ENCODE measurements at places on chromosomes 5 and 9.

DNA sequence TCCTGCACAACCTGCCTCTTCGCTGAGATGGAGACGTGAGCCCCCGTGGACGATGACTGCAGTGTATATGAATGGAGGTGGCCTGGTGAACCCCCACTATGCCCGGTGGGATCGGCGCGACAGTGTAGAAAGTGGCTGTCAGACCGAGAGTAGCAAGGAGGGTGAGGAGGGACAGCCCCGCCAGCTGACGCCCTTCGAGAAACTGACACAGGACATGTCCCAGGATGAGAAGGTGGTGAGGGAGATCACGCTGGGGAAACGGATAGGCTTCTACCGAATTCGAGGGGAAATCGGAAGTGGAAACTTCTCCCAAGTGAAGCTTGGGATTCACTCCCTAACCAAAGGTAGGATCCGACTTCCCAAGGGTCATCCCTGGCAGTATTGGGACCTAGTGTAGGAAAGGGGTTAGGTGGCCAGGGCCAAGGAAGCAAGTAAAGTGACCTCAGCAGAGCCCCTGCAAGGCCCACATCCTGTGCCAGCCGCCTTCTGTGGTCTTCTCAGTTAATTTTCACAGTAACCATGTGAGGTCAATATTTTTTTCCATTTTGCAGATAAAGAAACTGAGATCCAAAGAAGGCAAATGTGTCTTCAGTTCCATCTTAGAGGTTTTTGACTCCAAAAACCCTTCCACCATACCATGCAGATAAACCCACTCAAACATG, 53.8 kb downstream of the NIM1K start:
- DNase-seq, result no peak

DNA sequence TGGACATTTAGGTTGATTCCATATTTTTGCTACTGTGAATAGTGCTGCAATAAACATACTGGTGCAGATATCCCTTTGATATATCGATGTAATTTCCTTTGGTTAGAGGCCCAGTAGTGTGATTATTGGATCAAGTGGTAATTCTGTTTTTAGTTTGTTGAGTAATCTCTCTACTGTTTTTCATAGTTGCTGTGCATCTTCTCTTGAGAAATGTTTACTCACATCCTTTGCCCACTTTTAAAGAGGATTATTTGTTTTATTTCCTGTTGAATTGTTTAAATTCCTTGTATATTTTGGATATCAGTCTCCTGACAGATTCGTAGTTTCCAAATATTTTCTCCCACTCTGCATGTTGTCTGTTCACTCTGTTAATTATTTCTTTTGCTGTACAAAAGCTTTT, 352.6 kb upstream of the TARS1 start:
- no peak for DNase-seq

DNA sequence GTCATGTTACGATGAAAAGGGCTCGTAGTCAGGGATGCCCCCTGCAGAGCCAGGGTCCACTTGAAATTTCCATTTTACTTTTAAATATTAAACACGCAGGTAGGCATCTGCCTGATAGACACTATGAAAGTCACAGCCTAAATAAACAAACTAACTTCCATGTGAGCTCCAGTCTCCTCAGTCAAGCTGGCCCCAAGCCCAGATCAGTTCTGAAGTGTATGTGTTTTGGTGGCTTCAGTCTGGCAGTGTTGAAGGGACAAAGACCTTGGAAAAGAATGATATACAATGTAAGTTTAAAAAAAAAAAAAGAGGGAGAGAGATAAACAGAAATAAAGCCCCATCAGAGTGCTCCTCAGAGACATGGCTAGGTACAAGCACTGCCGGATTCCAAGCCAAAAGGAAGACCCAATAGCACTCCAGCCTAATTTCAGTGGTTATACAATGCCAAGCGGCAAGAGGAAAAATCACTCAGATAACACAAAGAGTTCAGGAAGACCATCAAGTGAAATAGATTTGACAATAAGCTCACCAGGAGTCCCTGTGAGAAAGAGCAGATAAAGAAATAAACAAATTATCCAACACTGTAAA, 181.0 kb downstream of the BNC2 start:
- DNase-seq, result peak; percentile 50

GRCh38 chr9:114031948-114032840, 45.9 kb downstream of the AMBP start:
- DNase-seq, result peak; percentile 8

DNA sequence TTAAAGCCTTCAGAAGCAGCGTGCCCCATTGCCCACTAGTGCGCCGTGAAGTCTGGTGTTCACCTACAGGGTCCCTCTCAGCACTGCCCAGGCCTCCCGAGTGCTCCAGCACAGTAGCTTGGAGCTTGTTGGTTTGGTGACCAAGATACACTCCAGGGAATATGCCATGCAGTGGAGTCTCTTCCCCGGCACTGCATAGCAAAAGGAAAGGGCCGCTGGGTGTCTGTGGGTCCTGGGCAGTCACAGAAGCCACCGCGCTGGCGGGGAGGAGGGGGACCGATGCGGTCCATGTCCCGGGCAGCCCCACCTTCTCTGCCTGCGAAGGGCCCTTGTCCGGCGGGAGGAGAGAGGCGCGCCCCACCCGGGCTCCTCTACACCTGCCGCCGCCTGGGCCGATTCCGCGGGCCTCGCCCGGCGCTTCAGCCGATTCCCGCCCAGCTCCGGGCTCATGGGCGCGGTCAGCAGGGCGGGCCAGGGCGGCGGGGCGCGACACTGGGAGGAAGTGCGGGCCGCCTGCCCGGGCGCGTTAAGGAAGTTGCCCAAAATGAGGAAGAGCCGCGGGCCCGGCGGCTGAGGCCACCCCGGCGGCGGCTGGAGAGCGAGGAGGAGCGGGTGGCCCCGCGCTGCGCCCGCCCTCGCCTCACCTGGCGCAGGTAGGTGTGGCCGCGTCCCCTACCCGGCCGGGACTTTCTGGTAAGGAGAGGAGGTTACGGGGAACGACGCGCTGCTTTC, at the start of gene SYK:
Gene SYK (plus strand): TSS at position 579 of the 732 bp plus-strand sequence. CDS start 42,080 bp downstream, outside the sequence.
- DNase-seq, result peak; percentile 40

GRCh38 chr5:164203581-164204225, 698.3 kb downstream of the MAT2B start:
- DNase-seq, result no peak
